ENCODE measurements at places on chromosomes 4 and X. TPM values are rescaled to one million over a fixed set of nuclear protein-coding genes. Genes with fewer than 3 reads are reported as not detected.

The BANK1 gene
- 0.17 TPM for total RNA-seq

The VSIG4 gene
- total RNA-seq: 38.9 TPM

DNA sequence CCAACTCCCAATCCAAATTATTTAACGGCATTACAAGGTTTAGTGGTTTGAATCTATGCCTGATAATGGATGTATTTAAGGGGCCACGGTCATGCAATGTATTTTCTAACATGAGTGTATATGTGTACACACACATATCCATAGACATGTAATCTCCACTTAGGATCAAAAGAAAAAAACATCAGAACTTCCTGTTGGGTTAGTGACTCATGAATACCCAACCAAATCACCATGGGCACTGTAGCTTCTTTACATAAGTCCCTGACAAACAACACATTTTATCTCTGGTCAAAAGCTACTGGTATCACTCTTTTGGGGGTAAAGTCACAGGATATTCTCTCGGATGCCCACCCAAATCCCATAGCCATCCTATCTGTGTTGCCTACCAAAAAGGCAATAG is 36.5 kb upstream of the TFDP3 start:
- H3K4me1 ChIP-seq: no peaks in the 10 kb centered on the region
- no peak for DNase-seq
- H3K4me3 ChIP-seq: no peak overlapping the region
- no peaks in the 10 kb centered on the region for H3K36me3 ChIP-seq

DNA sequence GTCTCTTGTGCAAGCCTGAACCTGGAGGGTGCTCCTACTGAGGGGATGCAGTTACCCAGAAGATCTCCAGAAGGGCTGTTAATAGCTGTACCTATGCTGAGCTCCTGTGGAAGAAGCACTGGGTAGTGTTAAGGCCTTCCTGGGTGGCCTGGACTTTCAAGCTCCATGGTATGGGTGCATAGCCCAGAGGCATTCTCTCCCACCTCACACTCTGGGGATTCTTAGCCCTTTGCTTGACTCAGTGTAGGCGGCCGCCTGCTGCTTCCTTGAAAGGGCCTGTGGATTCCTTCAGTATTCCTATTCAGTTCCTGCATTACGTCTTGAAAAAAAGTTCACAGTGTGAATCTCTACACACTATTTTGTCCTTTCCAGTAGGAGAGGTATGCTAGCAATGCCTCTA is 235.7 kb upstream of the MAGEB16 start:
- H3K4me3 ChIP-seq: no peak overlapping the region
- no peaks in the 10 kb centered on the region for H3K27me3 ChIP-seq
- no peaks in the 10 kb centered on the region for H3K36me3 ChIP-seq
- H3K4me1 ChIP-seq: no peaks in the 10 kb centered on the region
- no peak overlapping the region for H3K27ac ChIP-seq

- no peak overlapping the region for H3K27ac ChIP-seq
- no peaks in the 10 kb centered on the region for H3K27me3 ChIP-seq
- H3K4me3 ChIP-seq: no peak overlapping the region
- no peak for DNase-seq
- no peaks in the 10 kb centered on the region for H3K4me1 ChIP-seq
- no peaks in the 10 kb centered on the region for H3K36me3 ChIP-seq
Measured at GRCh38 chrX:116417214-116417613, 19.2 kb upstream of the SLC6A14 start.

GRCh38 chr4:130257271-130257670 is 1161.3 kb downstream of the C4orf33 start:
- H3K4me3 ChIP-seq: no peak overlapping the region
- no peaks in the 10 kb centered on the region for H3K36me3 ChIP-seq
- DNase-seq: no peak
- no peak overlapping the region for H3K27ac ChIP-seq
- no peaks in the 10 kb centered on the region for H3K27me3 ChIP-seq
